ENCODE measurements at places on chromosomes 4 and X.

GRCh38 chr4:15601862-15602261 lies 53.3 kb downstream of the FBXL5 start:
- no peak for DNase-seq

DNA sequence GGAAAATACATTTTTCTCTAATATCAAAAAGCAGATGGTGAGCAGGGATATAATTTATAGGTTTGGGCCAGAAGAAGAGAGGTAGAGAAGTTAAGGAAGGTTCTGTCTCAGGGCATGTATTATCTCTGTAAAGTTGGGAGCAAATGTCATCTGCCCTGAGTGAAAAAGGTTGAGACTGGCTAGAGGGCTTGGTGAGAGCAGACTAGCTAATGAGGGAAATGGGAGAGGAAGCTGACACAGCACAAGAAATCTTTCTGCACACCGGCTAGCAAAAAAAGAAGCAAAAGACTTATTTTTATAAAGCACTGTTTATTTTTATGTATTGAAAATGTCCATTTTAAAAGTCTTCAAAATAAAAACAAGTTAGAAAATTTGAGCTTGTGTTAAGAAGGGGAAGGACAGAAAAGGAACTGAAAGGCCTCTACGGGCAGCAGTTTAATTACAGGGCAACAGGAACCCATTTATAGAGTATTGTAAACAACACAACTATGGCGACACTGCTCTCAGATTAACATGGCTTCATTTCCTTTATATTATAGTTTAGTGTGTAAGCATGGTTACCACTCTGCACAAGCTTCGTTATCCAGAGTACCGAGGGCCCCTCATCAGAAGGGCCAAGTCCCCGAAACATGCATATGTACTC lies 17.4 kb downstream of the CD40LG start:
- DNase-seq: no peak

- peak; percentile 27 for DNase-seq
These were observed 119.9 kb downstream of the RASGEF1B start for GRCh38 chr4:81351654-81352445.

DNA sequence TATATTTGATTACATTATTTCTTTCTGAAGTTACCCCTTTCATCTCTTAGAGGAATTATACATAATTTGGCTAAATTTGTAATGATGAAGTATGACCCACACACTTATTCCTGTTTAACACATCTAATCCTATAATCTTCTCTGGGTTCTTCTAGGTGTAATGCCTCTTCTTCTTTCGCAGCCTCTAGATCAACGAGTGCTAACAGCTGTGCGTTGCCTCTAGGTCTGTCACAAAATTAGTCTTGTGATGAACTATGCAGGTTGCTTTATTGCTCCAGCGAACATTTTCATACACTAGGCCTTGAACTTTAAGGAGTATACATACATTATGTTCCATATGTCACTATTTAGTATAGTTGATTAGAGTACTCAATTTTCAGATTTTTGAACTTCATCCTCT lies 89.9 kb downstream of the TTC29 start:
- DNase-seq: no peak

- DNase-seq: no peak
These were observed 222.2 kb downstream of the DCTD start for GRCh38 chr4:182695009-182695408.

GRCh38 chrX:72604112-72604511 lies 31.5 kb upstream of the HDAC8 start:
- no peak for DNase-seq

GRCh38 chrX:31421441-31421840 lies 349.6 kb upstream of the FTHL17 start:
- DNase-seq: no peak

- no peak for DNase-seq
These were observed 238.8 kb downstream of the CBR4 start for GRCh38 chr4:168771251-168771650.

GRCh38 chr4:99950913-99951254 lies 809 bp upstream of the H2AZ1 start:
- no peak for DNase-seq

- DNase-seq: no peak
These were observed 92.3 kb downstream of the RLIM start for GRCh38 chrX:74521961-74522751.

GRCh38 chrX:119791437-119792231 lies at the start of gene RPL39:
RPL39 (minus strand) TSS chrX:119791630; CDS start chrX:119791576, 54 bp downstream.
- peak; percentile 75 for DNase-seq

GRCh38 chr4:175418516-175418915 lies 393.5 kb downstream of the GPM6A start:
- no peak for DNase-seq

GRCh38 chr4:42350611-42351182 lies 46.6 kb upstream of the SHISA3 start:
- no peak for DNase-seq

Data from NCI-H2107 (cell line).